ENCODE measurements at places on chromosomes 3 and 15.
A peak's percentile ranks its signal among the peaks of the same experiment; 100 is the strongest.

- peak; percentile 36 for DNase-seq
Measured at GRCh38 chr3:14890476-14890875, 56.9 kb upstream of the NR2C2 start.

DNA sequence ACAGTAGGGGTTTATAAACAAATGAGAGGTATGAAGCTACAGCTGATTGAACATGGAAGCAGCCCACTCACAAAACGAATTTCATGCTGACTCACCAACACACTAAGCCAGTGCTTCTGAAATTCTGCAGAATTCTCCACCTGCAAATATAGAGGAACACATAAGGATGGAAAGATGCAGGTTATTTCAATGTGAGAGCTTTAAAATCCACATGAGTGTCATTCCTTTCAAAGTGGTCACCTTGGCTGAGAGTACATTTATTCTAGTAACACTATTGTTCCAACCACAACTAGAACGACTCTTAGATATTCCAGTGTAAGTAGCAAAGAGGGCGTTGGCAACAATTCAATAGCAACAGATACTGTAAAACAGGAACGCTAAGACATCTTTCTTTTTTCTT lies 189.9 kb upstream of the TSC22D2 start:
- no peak for DNase-seq

DNA sequence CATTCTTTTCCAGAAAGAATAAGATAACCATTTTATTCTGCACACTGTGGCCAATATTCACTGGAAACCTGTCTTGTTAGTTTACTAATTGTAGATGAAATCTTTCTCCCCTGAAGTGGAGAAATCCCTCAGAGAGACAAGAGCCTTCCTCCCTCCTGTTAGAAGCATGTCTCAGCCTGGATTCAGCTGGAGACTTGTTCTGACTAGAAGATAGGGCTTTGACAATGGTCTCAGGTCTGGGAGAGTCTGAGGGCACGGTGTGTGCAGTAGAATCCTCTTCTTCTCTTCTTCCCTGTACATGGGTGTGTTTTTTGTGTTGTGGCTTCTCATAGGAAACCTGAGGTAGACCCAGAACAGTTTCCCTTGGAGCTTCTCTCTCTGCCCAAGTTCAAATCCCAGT lies 19.9 kb downstream of the CCK start:
- DNase-seq = no peak

- DNase-seq = no peak
Measured at GRCh38 chr3:162192340-162193029, 695.9 kb downstream of the OTOL1 start.

DNA sequence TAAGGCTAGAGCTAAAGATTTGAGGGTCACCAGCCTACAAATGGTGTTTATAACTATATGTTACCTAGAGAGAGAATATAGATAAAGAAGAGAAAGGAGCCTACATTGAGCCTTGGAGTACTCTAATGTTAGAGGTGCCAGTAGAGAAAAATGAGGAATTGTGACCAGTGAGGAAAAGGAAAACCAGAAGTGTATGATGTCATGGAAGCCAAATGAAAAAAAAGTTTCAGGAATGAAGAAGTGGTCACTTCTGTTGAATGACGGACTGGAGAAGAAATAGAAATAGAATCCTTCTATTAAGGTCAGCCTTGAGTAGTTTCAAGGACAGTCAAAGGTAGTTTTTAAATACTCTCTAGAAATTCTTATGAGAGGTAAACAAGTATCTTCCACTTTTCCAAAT lies 51.2 kb upstream of the MLF1 start:
- no peak for DNase-seq

DNA sequence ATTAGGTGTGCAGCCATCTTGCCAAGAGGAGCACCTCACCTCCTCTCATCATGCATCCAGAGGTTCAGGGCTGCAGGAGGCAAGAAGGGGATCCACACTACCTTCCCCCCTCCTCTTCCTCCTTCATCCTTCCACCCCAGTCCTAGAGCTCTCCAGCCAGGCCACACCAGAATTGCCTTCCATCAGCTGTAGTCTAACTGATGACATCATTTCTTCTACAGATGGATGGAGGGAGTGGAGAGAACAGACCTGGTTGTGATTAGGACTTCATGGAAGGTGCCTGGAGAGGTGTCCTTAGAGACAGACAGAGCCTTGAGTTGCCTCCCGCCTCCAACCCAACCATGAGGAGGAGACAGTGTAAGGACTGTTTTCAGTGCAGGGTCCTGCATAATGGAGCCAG lies 14.9 kb downstream of the SEMA5B start:
- no peak for DNase-seq

GRCh38 chr15:64742385-64742784 lies 33.0 kb downstream of the RBPMS2 start:
- no peak for DNase-seq

Measured in GM23248 (cell line).